ENCODE measurements at places on chromosomes 3 and 15.

DNA sequence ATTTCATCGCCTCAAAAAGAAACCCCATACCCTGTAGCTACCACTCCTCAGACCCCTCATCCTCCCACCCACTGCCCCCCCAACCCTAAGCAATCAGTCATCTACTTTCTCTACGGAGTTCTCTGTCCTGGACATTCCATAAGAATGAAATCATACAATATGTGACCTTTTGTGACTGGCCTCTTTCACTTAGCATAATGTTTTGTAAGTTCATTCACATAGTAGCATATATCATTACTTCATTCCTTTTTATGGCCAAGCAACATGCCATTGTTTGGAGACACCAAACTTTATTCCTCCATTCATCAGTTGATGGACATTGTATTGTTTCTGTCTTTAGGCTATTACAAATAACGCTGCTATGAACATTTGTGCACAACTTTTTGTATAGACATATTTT, 64.2 kb downstream of the TNIK start:
- DNase-seq = no peak

DNA sequence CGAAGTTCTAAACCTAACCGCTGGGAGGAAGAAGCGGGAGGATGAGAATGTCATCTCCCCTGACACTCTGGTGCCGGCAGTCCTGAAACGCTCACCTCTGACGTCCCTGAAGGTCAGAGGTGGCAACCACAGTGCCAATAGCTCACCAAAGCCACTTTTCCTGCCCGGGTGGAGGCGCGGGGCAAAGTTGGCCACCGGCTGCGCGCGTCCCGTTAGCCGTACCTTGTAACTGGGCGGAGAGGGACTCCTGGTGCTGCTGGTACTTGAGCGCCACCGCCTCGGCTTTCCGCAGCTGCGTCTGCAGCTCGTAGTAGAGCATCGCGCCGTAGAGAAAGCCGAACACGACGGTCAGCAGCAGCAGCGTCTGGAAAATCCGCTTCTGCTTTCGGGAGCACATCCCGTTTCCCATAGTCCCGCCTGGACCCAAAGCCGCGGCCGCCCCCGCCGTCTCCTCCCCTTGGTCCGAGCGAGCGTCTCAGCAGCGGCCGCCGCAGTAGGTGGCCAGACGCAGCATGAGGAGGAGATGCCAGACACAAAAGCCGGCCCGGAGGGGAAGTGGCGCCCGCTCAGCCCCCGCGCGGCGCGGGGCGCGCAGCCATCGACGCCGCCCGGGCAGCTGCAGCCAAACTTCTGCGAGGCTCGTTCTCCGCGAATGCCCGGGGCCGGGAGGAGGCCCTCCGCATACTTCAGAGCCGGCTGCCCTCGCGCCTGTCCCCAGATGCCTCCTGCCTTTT, 680 bp downstream of the GOLIM4 start:
- DNase-seq = peak; percentile 11

DNA sequence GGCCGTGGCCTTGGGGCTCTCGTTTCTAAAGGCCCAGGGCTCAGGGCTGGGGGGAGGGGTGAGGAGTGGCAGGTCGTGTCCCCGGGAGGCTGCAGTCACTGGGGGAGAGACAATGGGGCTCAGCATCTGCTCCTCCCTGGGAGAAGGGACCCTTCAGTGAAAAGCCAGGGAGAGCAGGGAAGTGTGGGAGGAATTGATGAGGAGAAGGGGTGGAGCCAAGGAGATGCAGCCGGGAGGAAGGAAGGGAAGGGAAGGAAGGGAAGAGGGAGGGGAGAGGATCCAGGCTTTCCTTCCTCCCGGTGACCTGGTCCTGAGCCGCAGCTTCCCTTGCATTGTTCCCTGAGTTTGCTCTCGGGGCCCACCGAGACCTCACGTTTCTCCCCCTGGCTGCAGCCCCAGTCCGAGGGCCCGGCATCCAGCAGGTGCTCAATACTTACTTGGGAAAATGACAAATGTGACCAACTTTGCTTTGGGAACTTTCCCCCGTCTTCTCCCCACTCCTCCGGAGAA, 1.4 kb upstream of the ZNF710 start:
- DNase-seq = no peak

DNA sequence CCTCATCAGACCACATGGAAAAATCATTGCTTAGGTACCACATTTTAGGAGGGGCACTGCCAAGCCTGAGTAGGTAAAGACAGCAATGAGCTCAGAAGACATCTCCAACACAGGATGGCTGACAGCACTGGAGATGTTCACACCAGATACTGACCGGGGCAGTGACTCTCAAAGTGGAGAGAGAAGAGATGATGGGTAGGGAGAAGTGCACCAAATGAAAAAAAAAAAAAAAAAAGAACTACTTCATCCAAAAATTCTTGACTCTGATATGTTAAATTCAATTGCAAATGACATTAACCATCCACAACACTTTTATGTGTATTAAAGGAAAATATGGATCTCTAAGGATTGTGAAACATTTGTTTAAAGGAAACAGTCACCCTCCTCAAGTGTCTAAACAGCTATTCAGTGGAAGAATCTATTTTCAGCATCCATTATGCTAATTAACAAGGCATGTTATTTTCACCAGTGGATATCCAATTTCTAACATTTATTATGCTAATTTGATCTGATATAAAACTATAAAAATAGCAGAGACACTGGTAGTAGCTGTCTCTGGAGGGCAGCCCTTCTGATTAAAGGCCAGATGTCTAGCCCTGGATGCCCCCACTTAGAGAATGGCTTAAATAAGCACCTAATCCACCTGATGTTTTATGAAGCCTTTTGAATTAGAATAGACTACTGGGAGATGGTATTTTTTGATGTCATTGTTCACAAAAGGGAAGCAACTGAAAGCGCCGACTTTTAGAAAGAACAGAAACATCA, 48.2 kb upstream of the VGLL4 start:
- DNase-seq = no peak

DNA sequence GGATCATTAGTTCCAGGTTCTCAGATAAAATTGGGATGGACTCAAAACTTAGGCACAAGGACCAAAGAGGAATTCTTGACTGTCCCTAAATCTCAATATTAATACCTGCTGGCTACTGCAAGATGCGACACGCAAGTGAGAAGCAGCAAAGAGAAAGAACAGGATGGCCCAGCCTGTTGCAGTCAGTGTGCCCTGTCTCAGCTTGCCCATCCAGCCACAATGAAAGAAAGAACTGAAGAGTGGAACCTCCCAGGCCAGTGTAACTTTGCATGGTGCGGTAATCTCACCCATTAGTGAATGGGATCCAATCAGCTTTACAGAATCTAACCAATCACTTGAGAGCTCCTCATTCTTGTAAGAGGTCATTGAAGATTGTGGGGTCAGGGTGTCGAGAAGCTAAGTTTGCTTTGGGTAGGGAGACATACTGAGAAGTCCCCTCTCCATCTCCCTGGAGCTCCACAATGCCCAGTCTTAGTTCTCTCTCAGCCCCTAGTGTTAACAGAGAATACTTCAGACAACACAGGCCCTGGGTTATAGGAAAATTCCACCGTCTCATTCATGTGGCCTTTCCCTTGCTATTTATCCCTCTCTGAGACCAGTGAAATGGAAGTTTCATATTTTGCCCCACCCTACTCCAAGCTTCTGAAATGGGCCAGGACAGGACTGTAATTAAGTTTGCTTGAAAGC, 3.2 kb upstream of the SLC9A9 start:
- DNase-seq = no peak

- no peak for DNase-seq
These were observed 10.4 kb upstream of the AEN start for GRCh38 chr15:88610701-88611231.

GRCh38 chr3:122992133-122992532, 35.4 kb downstream of the SEMA5B start:
- no peak for DNase-seq

DNA sequence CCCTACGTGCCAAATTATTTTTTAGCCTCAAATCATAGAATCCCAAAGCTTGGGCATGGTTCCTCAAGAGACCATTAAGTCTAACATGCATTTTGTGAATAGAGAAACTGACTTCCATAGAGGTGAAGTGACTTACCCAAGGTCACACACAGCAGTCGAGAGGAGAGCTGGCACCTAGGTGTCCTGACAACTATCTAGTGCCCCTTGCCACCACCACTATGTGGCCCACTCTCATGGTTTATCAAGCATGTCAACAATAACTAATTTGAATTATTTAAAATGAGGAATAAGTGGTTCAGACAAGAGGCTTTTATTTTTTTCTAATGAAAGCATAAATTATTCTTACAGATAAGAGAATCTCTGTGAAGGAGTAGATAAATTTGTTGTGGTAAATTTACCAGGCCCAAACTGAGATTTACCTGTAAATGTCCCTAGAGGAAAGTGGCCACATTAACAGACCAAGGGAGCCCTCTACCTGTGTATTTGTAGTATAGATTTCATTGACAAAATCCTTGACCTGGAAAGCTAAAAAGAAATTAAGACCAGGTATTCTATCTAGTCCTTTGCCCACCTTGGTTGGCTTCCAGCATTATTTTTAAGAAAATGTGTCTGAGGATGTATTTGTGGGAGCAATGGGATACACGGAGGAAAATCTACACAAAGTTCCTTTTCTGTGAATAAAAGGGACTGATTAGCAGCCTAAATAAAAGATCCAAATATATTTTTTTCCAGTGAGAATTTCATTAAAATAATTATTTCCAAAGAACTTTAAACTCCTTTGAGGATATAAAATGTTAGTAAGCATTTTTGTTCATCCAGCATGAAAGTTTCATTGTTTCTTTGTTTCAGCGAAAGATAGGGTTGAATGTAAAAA, 49.1 kb downstream of the IQCH start:
- peak; percentile 47 for DNase-seq

DNA sequence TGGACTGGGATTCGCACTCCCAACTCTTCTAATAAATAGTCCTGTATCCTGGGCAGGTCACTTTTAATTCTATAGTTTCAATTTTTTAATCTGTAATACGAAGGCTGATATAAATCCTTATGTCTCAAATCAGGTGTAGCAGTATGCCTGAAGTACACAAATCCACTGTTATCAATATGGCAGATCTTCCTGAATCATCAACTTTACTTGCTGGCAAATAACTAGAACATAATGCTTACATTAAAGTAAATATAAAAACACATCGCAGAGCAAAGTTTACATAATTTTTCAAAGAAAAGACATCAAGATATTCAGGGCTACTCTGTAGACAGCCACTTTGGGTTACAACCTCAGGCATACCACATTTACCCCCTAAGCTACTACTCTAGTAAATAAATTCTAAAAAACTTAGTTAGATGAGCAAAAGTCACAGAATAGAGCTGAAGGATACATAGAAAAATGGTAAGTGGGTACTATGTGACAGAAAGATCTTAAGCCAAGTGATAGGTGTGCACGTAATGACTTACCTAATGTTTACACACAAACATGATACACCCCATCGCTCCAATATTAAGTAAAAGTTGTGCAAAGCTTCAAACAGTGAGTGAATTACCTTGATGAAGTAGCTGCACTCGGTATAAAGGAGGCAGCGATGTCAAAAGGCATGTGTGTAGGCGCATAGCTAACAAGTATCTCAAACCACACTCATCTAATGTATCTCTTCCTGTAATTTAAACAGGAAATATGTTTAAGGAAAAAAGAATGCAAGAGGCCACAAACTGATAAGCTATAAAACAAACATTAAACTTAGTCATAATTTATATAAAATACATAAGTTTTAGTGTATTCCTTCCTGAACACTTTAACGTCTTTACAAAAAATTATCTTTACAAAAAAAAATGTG, 127.9 kb downstream of the DMXL2 start:
- DNase-seq = no peak

- DNase-seq = peak; percentile 30
These were observed 222.8 kb downstream of the FOXP1 start for GRCh38 chr3:71360764-71361163.

DNA sequence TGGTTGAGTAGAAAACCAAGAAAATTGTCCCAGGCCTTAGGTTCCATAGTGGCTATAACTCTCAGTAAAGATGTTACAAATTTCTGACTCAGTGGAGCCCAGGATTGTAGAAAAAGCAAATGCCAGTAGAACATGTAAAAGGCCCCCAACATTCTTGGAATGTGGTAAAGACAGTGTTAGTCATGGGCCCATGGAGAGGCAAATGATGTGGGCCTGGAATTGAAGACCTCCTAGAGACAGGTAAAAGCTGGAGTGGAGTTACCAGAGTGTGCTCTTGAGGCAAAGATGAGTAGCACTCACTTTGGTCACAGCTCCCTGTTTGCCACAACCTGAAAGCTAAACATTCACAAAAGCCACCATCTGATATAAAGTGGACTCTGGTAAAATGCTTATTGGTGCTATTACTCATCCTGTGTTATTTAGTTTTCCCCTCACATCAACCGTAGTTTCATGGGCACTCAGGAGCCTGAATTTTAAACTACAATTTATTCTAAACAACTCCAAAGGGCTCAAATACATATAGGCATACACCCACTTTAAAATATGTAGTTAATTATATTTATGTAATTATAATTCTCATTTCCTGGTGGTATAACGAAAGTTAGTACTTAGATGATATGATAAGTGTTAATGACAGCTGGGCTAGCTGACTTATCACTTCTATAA, 359.6 kb upstream of the NECTIN3 start:
- no peak for DNase-seq

DNA sequence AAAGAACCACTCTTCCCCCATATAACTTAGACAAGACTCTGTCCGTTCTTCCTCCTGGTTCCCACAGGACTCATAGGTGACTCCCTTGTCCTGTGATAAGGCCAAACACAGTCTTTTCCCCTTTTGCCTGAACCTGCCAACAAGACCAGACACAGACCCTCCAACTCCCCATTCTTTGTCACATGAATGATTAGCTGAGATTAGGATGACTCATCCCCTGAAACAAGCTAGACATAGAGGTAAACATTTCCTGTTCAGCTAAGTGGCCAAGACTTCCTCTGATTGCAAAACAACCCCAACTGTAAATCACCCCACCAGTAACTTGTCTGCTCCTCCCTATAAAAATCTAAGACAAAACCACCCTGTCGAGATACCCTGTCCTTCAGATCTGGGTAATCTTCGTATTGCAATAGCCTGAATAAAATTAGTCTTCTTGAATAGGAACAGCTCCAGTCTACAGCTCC, 11.4 kb upstream of the HTR3E start:
- DNase-seq = no peak

DNA sequence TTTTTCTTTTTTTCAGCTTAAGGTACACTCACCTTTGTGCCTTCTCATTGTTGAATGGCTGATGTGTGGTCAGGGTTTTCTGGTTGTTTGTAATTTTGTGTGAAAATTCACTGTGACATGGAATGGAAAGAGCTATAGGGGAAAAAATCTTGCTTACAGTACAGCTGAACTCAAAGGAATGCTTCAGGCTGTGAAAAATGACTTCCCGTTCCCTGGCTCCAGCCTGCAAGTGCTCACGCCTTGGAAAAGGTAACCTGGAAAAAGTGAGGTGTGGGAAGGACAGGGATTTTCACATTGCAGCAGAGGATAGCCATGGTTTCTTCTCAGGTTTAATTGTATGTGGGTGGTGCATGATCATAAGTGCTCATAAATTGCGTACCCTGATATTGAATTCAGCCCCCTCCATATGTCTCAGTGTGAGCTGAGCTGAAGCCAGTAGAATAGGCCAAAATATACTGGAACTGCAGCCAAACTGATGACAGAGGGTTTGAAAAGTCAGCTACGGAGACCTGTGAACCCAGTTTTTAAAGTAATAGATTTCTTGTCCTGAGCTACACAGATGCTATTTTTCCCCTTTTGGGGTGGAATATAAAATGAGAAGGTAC, 228.7 kb upstream of the RASGRP1 start:
- DNase-seq = no peak
